ENCODE measurements at places on chromosomes 3 and 15.

- DNase-seq, result no peak
Measured at GRCh38 chr3:120203016-120203415, 82.0 kb downstream of the GPR156 start.

DNA sequence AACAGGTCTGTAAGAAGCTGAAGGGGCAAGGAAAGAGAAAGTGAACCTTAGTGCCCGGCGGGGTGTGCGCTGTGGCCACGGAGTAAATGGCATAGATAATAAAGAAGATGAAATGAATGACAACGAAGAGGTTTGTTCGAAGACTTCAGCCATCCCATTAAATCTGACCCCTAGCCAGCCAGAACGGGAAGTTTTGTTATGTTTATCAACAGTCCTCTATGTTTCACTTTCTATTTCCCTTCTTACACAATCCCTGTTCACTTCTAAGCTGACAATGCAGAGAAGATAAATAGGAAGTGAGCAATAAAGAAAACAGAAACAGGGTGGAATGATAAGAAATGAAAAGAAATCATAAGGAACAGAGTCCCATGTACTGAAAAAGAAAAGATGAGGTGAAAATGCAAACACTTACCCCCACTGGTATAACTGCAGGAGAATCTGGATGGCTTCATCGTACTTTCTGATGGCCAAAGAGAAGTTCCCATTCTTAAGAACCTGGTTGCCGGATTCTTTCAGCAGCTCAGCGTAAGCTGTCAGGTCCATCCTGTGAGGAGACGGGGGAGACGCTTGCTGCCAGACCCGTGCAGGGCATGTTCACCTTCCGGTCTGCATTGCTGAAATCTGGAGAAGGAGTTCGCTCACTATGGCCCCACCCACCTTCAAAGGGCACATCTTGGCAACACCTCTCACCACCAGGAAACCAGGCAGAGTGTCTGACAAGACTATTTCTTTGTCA is 36.8 kb downstream of the TRANK1 start:
- no peak for DNase-seq

- no peak for DNase-seq
Measured at GRCh38 chr3:112046599-112046998, 12.1 kb downstream of the TMPRSS7 start.

DNA sequence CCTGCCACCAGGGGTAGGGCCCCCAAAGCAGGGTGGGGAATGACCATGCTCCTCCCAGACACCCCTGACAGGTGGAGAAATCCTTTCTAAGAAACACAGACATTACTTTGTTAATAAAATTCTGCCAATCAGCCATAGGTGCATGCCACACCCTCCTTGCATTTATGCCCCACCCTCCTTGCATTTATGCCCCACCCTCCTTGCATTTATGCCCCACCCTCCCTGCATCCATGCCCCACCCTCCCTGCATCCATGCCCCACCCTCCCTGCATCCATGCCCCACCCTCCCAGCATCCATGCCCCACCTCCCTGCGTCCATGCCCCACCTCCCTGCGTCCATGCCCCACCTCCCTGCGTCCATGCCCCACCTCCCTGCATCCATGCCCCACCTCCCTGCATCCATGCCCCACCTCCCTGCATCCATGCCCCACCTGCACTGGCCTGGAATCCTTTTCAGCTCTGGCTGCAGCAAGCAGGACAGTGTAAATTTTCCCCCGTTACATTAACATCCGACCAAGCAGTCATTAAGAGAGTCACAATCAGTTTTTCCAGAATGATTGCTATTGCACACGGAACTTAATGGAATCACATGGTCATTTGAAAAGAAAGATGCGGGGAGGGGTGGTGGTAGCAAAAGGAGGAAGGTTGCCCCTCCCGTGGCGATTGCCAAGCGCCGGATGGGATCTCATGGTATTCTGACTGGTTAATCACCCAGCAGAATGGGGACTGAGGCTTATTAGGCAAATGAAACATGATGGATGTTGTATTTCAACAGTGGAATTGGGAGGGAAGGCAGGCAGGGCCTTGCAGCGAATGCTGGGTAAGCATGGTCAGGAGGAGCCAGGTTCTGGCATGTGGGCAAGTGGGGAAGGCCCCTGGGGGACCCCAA is 91.2 kb downstream of the TLE3 start:
- DNase-seq, result no peak

GRCh38 chr15:77854980-77855379 is 222.3 kb upstream of the LINGO1 start:
- no peak for DNase-seq

DNA sequence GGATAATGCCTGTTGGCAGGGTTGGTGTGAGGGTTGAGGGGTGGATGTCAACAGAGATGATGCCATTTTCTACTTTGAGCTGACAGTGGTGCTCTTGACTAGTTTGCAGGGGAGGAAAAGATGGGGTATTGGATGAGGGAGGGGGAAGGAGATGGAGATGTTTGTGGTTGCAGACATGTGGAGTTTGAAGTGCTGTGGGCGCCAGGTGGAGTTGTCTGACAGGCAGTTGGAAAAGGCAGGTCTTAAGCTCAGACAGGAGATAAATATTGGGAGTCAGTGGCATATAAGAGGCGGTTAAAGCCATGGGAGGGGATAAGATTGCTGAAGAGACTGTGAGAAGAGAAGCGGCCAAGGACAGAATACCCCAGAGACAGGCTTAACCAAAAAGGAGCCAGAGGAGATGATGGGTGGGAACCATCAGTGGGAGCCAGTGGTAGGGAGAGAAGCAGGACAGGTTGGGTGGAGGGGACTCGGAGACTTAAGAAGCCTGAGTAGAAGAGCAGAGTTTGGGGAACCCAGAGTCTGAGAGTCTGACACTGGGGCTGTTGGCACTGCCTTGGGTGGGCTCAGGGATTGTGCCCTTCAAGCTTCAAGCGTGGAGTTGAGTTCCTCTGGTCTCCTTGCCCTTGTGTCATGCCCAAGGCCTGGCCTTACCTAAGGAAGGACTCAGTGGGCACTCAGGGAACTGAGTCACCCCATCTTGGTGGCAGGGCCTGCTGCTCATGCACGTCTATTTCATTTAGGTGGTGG is 13.9 kb downstream of the COPG1 start:
- no peak for DNase-seq

DNA sequence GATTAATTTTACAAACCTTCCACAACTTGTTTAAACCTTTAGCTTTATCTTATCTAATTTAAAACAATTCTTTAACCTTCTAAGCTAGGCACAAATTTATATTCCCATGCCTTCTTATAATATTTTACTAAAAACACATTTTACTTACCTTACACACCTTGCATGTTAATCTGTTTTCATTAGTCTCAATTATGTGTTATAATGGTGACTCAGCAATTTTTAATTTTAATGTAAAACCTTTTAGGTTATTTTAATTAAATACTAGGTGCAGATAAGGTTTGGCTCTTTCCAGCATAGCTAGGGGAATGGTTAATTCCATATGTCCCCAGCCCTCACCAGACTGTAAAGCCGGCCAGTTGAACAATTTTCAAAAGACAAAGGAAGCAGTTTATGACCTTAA is 264.6 kb upstream of the SGO1 start:
- no peak for DNase-seq

DNA sequence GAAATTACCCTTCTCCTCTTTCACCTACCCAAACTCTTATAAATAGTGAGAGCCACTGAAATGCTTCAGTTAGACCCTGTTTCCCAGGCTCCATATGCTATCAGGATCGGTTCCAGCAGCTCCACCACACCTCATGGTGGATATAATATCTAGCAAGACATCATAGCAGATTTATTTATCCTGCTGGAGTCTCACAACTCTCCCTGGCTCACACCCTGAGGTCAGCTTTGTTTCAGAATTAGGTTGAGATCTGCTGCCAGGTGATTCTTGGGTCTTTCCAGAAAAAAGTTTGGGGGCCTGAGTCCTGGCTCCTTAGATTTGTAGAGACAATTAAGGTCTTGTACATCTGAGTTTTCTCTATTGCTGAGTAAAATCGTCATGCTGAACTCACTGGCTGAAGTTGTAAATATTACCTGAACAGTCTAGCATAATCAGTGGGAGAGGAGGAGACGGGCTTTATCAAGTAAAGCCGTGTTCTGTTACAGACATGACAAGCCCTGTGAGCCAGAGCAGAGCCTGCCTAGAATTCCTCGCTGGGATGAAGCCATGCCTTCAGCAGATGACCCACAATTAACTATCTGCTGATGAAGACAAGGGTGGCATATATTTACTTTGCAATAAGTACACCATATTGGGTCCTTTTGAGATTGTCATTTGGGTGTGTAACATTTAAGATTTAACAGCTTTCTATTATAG is 131.6 kb downstream of the STAC start:
- no peak for DNase-seq

DNA sequence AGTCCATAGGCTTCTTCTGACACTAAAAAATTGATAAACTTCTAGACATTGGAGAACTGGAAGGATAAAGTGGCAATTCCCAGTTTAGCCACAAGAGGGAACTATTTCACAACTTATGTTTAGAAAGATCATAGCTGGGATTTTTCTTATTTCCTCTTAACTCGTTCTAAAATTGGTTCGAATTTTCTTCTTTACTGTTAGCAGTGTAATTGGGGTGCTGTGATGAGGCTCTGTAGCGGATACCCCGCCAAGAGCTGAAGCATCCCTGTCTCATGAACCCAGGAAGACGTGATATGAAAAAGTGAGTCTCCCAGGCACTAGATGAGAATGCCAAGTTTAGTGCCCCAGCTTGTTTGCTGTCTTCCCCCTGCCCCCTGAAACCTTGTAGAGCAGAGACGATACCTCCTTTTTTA is 85.1 kb downstream of the PDCD6IP start:
- DNase-seq, result no peak

- no peak for DNase-seq
Measured at GRCh38 chr15:65077291-65077980, 890 bp downstream of the KBTBD13 start.

DNA sequence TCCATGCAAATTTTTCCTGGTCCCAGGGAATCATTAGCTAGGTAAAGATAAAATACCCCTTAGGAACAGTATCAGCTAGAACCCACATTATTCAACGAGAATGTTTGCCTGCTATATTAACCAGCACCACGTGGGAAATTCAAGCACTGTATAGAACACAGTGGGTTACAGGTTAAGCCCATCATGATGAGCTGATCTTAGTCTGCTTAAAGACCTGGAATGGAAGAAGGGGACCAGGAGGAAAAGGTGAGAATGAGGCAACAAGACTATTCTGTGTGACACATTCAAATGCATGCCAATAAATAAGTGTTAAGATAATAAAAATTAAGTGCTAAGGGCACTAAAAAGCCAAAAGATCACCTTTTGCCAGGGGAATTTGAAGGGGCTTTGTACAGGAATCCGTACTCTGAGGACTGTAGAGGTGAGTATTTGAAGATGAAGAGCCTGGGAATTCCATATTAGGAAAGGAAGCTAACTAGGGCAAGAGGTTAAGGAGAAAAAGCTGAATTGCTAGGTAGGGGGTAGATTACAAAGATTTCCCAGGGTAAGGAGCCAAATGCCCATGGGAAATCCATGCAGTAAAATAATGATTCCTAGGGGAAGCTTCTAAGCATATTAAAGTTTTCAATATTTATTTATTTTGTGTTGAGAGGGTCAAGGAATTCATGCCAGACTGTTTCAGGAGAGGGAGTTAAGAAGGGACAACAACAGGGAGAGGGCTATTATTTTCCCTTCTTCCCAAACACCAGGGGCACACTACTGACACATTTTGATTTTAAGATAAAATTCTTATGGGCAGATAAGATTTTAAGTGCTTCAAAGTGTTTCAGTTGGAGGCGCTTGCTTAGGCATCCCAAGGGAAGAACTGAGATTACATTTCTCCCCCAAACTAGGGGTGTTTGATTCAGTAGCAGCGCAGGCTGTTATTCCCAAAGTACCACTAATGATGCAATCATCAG is 2.3 kb upstream of the MED12L start:
- no peak for DNase-seq

- DNase-seq, result no peak
Measured at GRCh38 chr3:99647081-99647480, 8.7 kb downstream of the COL8A1 start.

DNA sequence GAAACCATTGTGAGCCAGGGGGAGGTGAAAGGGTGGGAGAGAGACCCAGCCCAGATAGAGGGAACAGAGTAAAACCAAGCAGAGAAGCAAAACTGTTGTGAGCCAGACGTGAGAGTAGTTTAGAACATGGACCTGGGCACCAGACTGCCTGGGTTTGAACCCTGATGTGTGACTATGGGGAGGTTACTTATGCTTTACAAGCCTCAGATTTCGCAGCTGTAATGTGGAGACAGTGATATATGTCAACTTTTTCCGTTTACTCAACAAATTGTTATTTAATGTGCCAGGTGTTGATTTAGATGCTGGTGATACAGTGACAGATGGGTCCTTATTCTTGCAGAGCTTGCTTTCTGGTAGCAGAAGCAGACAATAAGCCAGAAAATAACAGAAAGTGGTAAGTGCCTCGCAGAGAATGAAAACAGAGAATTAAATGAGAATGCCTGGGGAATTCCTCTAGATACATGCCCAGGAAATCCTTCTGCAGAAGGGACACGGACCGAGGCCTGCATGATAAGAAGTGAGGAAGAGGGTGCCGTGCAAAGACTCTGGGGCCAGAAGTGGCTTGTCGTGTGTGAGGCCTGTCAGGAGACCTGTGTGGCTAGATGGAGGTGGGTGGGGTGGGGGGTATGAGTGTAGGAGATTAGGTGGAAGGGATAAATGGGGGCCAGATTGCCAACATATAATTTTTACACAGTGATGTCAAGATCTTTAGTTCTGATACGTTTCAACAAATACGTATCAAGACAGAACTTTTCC is 15.0 kb downstream of the KAT2B start:
- DNase-seq, result no peak

DNA sequence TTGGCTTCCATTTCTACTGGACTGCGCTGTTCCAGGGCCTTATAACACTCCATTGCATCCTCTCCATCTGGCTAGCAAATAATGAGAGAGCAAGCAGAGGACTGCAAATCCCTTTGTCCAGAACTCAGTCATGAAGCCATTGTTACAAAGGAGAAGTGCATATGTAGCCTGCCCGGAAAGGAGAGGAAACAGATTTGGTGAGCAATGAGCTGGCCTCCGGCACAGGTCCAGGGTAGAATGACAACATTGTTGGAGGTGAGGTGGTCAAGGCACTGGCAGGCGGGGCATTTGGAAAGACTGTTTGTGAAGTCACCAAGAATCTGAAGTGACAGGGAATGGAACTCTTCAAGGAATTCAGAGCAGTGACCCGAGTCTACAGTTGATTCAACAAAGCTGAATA is 25.0 kb upstream of the ATP1B3 start:
- DNase-seq, result no peak

- DNase-seq, result no peak
Measured at GRCh38 chr3:121834157-121834670, 646 bp downstream of the IQCB1 start.

DNA sequence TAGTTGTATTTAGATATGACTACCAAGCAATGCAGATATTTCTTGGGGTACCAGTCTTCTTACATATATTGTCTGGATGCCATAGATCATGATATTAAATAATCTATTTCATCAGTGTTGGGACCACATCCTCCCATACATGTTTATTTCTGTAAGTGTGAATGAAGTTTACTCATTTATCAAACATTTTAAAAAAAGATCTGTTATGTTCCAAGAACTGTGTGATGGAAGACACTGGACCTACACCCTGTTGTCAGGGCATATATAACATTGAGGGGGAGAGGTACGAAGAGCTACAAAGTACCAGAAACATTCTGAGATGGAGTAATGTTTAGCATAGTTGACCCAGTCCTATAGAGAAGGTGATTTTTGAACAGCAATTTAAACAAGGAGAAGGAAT is 26.6 kb downstream of the MBNL1 start:
- no peak for DNase-seq
